ENCODE measurements at places on chromosomes 16 and 17. TPM values are rescaled to one million over a fixed set of nuclear protein-coding genes. Genes with fewer than 3 reads are reported as not detected.

The TGFB1I1 gene
- total RNA-seq = 232 TPM

The RAC3 gene
- total RNA-seq = 1.0 TPM

The POLR3K gene
- 7.9 TPM for total RNA-seq

The FMNL1 gene
- 28.2 TPM for total RNA-seq

The HBA2 gene
- 2,679 TPM for total RNA-seq

The KRT36 gene
- not detected for total RNA-seq

- no peak for DNase-seq
Measured at GRCh38 chr17:60416368-60416925, 5.8 kb upstream of the CHCT1 start.

GRCh38 chr17:33284022-33284421 is 9.1 kb downstream of the ASIC2 start:
- no peak for DNase-seq

DNA sequence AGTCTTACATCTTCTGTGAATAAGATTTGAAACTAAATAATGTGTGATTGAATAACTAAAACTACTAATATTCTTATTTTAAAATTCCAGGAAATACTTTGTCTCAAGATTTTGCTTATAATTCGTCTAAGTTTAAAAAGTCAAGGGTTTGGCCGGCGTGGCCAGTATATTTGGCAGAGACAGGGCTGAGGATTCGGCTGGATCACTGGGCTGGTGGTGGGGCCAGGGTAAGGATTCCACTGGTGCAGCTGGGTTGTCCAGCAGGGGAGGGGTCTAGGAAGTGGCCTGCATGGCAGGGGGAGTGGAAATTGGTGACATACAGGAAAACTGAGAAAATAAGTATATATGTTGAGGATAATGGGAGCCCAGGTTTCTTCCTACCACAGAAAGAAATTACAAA is 75.7 kb downstream of the MYO1D start:
- DNase-seq = peak; percentile 74

DNA sequence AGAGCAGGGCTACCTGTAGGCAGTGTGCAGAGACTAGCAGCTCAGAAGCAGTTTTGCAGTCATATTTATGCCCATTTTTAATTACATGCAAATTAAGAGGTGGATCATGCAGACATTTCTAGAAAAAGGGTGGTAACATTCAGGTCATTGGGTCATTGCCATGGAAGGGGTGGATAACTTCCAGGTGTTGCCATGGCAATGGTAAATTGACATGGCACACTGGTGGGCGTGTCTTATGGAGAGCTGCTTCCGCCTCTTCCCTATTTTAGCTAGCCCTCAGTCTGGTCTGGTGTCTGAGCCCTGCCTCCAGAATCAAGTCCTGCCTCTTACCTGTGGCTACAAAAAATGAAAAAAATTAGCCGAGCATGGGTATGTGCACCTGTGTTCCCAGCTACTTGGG is 2.8 kb upstream of the DNAI2 start:
- no peak for DNase-seq

DNA sequence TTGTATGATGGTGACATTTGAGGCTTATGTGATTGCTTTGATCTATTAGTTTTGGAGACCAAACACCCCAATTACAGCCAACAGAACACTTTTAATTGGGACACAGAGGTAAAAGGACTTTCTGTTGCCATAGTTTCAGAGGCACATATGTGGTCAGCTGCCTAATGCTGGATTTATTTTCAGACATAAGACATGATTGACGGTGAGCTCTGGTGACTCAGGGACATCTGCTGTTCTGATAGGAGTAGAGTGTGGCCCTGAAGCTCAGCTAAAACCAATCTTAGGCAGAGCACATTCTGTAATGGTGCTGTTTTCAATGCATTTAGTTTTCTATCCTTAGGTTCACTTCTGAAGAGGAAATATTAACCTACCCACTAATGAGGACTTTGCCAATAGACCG is 247.1 kb downstream of the UTP18 start:
- DNase-seq = no peak

DNA sequence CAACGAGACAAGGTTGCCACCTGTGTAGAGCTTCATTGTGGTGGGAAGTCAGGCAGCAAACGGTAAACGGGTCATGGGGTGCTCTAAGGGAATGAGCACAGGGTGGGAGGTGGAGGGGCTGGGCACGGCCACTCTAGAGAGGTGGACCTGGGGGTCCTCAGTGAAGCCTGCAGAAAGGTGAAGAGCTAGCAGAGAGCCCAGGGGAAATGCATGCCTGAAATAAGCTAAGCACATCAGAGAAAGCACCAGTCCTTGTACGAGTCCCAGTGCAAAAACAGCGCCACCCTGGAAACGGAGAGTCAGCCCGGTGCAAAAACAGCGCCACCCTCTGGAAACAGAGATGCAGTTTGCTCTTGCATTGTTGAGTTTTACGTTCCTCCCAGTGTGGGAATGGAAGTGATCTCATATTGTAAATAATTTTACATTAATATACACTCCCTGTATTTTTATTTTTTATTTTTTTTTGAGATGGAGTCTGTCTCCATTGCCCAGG is 65.0 kb downstream of the TBC1D16 start:
- peak; percentile 46 for DNase-seq

DNA sequence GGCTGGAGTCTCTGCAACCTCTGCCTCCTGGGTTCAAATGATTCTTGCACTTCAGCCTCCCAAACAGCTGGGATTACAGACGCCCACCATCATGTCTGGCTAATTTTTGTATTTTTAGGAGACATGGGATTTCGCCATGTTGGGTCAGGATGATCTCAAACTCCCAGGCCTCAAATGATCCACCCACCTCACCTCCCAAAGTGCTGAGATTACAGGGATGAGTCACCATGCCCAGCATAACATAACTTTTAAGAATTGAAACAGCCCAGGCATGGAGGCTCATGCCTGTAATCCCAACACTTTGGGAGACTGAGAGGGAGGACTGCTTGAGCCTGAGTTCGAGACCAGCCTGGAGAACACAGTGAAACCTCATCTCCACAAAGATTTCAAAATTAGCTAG is 2.5 kb downstream of the RSL1D1 start:
- DNase-seq = no peak

DNA sequence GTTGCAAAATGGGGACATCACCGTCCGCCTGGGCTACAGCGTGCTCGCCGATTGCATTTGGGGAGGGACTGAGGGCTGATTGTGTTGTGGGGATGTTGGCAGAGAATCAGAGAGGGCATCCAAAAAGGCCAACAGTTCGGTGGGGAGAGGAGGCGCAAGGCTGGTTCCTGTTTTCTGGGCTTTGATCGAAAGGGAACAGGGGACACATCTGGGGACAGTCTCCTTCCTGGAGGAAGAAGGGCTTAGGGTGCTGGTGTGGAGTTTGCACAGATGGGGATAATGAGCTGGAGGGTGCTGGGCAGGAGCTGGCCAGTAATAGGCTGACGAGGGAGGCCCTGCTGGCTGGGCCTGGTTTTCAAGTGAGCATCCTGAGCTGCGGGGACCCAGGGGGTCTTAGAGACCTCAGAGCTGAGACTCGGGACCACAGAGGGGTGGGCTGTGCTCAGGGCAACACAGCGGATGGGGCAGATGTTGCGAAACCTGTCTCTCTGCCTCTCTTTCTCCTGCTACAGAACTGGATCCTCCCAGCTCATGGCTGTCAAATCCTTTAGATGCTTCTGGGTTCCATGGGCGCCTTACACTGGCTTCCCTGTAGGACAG is 288.7 kb downstream of the SEC14L1 start:
- peak; percentile 76 for DNase-seq

Data from posterior vena cava (tissue), 2 donors.